ENCODE measurements at places on chromosomes 1 and 21.

DNA sequence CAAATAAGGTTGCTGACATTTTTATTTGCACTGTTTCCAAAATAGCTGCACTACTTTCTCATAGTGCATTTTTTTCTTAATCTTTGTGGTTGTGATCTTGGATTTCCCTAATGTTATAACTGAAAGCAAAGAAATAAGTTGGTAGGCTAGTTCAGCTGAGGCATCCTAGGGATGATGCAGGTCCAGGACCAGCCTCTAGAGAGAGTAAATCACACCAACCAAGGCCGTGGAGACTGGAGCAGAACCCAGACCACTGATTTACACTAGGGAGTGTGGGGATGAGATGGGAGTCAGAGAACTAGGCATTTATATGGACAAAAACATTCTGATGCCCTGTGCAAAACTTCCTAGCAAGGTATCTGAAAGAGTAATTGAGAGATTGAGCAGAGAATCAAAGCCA, 104.5 kb downstream of the URB2 start:
- no peak for DNase-seq

DNA sequence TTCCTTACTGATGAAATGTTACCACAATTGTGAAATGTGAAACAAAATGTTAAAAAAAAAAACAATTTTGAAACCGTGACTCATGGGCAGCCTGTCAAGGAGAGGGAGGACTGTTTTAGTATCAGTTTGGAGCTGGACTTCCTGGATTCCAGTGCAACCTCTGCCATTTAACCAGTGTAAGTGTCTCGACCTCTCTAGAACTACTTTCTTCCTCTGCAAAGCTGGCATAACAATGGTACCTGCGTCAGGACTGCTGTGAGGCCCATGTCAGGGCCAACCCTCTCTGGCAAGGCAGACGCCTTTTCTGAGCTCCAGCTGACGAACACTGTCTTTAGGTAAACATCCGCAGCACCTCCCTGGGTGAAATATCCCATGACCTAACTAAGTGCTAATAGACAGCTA, 20.9 kb downstream of the URB1 start:
- no peak for DNase-seq

DNA sequence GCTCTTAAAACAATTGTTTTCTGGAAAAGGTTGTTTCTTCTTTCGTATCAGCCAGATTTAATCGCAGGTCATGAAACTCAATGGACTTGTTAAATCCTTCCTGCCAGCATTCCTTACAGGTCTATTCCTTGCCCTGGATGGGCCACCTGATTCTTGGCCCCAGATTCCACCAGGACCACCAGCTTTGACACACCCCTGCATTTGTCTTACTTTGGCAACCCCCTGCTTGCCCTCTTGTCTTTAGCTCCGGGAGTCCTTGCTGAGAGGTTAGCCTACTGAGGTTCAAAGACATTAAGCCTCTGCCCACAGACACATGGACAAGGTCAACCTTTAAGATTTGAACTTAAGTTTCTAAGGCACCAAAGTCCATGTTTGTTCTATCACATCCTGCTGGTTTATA, 27.1 kb upstream of the DAB1 start:
- no peak for DNase-seq

GRCh38 chr1:13733711-13734110, 33.7 kb downstream of the PRDM2 start:
- no peak for DNase-seq

GRCh38 chr1:208218237-208219097, 25.7 kb downstream of the PLXNA2 start:
- DNase-seq = no peak

DNA sequence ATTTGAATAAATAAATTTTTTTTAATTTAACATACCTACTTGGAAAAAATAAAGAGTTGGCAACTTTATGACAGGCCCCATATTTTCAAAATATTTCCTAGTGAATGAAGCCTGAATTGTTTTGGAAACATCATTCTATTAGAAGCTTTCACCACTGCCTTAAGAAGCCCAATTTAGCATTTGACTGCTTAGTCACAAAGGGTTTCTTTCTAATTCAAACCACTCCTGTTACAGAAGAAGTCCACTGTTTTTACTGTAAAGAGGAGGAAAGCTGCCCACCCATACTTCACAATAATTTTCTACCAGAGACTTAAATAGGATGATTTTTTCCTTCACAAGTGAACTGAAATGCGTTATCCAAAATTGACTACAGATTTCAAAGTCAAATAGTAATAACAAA, 534.6 kb upstream of the PTBP2 start:
- DNase-seq = no peak

- no peak for DNase-seq
Observed at GRCh38 chr1:242468784-242469183, 55.7 kb downstream of the PLD5 start.

DNA sequence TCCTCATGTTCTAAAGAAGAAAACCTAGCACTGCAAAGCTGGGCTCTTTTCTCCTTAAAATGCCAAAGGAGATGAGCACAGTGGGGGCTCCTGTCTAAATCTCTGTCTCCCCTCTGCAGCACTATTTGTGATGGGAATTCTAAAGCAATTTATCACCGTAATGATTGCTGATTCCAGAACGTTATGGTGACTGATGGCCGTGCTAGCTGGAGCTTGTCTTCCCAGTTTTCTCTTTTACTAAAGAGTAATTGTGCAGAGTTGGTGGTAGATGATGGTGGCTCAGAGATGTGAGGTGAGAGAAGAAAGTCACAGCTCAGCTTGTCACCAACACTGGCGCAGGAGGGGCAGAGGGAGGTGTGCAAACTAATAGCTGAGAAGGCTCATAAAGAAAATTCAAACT, 60.7 kb upstream of the ATP2B4 start:
- no peak for DNase-seq

DNA sequence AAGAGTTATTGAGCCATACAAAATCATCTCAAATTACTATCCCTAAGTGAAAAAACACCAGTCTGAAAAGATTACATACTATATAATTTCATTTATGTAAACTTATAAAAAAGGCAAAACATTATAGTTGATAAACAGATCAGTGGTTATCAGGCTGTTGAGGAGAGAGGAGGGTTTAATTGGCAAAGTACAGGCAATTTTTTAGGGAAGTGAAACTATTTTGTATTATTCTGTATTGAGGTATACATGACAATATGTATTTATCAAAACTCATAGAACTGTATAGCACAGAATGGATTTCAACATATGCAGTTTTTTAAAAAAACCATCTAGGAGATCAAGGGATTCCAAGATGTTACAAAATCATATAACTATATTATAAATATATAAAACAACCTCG, 403.7 kb downstream of the LTN1 start:
- no peak for DNase-seq

DNA sequence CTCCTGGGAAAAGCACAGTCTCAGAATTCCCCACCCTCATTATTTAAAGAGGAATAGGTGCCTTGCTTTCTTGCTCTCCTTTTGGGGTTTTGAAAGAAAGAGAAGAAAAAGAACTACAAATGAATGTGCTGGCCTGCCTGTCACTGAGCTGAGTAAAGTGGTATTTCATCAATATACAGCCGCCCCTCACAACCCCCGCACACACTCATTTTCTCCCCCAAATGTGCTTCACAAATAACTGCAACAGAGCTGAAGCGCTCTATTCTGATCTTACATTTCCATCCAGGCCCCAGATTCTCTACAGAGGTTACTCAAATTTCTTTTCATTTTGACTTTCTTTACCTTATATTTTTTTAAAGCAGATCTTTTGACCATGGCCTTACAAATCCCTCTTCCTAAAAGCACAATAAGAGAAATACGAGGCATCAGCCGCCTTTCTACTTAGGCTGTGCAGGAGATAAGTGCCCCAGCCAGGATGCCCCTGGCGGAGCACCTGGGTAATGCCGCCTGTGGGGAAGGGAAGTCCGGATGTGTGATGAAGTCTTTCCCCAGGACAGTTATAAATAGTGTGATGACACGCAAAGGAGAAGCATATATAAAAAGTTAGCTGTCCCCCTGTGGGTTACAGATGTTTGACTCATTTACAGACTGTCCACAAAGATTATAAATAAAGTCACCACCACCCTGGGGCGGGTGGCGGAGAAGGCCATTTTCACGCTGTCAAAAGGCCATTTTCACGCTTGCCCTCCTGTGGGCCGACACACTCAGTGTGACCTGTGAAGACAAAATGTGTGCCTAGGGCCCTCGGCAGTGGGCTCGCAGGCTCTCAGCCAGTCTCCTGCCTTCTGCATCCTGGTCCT, 6.5 kb downstream of the KCNN3 start:
- no peak for DNase-seq

GRCh38 chr1:154313066-154313356, 7.9 kb upstream of the AQP10 start:
- no peak for DNase-seq

- DNase-seq = no peak
Observed at GRCh38 chr1:22763487-22764200, 53.0 kb downstream of the EPHB2 start.

DNA sequence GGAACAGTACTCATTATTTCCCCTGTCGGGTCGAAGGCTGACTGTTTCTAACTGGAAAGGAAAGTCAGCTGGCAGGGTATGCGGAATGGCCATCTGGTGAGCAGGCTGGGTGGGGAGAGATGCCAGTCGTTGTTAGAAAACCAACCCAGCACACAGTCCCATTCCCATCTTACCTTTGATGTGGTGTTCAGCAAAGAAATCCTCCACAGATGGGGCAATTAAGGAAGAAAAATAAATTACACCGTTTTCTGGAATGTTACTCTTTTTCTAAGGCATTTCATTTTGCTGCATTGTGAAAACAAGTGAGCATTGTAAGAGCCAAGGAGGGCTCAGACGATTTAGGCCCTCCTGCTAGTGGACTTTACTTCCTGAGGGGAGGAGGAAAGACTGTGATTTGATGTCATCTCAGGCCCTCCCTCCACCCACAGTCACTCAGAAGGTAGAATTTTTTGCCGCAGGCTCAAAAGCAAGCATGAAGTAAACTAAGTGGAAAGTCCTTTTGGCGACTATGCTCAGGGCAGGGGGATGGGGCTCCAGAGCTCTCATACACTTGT, at the start of gene SLC16A4:
SLC16A4 (minus strand) TSS at position 335 of the 554 bp plus-strand sequence. CDS start 1,703 bp downstream, outside the sequence.
- DNase-seq = no peak

GRCh38 chr1:237851210-237851845, 39.4 kb downstream of the ZP4 start:
- no peak for DNase-seq

- DNase-seq = no peak
Observed at GRCh38 chr1:151479462-151479861, 20.2 kb upstream of the POGZ start.

DNA sequence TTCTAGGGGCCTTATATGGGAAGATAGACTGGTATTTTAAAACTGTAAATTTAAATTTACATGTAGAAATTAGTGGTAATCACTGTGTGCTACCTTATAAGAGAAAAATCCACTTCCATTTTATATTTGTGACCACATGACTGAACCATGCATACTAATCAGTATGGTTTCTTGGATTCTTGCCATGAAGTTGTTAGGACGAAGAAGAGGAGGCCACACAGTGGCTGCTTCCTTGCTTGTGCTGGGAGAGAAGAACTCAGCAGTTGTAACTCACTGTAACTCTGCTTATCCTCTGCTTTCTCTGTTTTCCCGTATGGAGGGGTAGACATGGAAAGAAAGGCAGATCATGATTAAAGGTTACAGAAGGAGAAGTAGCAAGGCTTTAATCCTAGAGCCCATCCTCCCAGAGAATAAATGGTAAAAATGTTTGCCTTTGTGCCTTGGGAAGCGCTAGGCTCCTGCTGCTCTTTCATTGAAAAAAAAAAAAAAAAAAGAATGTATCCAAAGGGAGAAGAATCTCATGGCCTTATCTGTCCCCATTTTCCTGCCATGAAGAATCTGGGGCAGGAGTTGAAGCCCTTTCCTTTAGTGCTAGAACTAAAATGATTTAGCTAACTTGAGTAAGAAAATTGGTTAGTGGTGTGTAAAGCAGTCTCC, 32.4 kb downstream of the KCTD3 start:
- no peak for DNase-seq

- DNase-seq = no peak
Observed at GRCh38 chr1:11350265-11350664, 77.3 kb downstream of the UBIAD1 start.

DNA sequence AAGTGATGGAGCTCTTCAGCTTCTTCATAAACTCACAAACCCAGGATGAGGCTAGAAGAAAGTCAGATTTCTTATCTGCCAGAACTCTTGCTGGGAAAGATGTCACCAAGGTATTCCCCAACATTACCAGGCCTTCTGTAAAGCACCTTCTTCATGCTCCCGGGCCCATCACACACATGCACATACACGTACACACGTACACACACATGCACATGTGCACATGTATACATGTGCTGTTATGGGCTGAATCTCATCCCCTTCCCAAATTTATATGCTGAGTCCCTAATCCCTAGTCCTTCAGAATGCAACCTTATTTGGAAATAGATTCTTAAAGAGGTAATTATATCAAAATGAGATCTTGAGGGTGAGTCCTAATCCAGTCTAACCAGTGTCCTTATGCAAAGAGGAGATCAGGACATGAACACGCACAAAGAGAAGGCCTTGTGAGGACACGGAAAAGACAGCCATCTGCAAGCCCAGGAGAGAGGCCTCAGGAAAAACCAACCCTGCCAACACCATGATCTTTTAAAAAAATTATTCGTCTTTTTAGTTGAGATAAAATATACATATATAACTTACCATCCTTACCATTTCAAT, 76.4 kb upstream of the LYST start:
- no peak for DNase-seq

GRCh38 chr1:113401728-113402127, 11.4 kb downstream of the MAGI3 start:
- no peak for DNase-seq

- no peak for DNase-seq
Observed at GRCh38 chr1:94654459-94654858, 112.9 kb upstream of the F3 start.

DNA sequence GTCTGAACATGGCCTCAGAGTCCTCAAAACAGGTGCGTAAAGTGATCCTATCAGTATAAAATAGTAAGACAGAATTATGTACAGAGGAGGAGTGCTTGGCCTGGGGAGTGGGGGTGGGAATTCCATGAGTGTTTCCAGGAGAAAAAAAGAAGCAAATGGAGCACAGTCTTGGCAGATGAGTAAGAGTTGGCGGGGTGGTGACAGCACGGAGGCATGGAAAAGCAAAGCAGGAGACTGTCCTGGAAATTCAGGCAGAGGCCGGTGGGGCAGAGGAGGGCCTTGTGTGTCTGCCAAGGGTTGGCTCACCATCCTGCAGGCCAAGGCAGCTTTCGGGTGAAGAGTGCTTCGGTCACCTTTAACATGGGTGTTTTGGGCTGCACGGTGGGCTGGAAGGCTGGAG, 63.4 kb downstream of the OPTC start:
- no peak for DNase-seq
